ENCODE measurements at places on chromosomes 7 and 10.

- H3K27ac ChIP-seq: no peak overlapping the region
- no peaks in the 10 kb centered on the region for H3K4me1 ChIP-seq
- H3K27me3 ChIP-seq: no peaks in the 10 kb centered on the region
- DNase-seq: no peak
Measured at GRCh38 chr10:130742941-130743675, 568.4 kb downstream of the TCERG1L start.

DNA sequence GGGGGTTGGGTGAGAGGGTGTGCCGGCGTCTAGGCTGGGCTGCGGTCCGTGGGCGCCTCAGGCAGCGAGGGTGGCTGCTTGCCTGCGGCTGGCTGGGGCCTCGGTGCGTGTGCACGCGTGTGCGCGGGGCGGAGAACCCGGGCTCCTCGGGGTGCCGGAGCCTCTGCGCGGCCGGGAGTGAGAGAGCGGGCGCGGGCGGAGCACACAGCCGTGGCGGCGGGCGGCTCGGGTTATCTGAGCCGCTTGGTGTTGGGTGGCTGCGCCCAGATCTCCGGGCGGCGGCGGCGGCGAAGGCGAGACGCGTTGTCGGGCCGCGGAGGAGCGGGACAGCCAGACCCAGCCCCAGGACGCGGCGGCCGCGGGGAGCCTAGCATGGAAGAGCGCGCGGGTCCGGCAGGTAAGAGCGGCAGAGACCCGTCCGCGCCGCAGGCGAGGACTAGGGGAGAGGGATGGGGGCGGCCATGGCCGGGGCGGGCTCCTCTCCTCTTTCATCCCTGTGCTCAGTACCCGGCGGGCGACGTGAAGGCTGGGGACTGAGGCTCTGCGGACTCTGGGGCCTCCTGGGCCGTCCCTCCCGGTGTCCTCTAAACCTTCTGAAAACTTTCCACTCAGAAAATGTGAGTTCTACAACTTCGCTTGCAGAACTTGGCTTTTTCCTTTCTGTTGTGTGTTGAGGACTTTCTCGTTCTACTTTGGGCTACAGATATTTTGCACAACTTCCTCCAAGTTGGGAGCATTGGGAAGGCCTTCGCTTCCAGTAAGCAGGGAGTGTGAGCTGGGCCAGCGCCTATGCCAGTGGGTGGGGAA, 9.8 kb upstream of the PAX2 start:
- H3K4me3 ChIP-seq: no peak overlapping the region
- H3K27ac ChIP-seq: no peak overlapping the region
- no peak for DNase-seq
- H3K36me3 ChIP-seq: no peaks in the 10 kb centered on the region
- peaks cover 61% of the 10 kb centered on the region for H3K27me3 ChIP-seq
- peaks cover 55% of the 10 kb centered on the region for H3K4me1 ChIP-seq

GRCh38 chr7:39683216-39683845, 60.0 kb downstream of the RALA start:
- H3K27me3 ChIP-seq: no peaks in the 10 kb centered on the region
- H3K4me1 ChIP-seq: peaks cover 4% of the 10 kb centered on the region
- peak; percentile 91 for DNase-seq

DNA sequence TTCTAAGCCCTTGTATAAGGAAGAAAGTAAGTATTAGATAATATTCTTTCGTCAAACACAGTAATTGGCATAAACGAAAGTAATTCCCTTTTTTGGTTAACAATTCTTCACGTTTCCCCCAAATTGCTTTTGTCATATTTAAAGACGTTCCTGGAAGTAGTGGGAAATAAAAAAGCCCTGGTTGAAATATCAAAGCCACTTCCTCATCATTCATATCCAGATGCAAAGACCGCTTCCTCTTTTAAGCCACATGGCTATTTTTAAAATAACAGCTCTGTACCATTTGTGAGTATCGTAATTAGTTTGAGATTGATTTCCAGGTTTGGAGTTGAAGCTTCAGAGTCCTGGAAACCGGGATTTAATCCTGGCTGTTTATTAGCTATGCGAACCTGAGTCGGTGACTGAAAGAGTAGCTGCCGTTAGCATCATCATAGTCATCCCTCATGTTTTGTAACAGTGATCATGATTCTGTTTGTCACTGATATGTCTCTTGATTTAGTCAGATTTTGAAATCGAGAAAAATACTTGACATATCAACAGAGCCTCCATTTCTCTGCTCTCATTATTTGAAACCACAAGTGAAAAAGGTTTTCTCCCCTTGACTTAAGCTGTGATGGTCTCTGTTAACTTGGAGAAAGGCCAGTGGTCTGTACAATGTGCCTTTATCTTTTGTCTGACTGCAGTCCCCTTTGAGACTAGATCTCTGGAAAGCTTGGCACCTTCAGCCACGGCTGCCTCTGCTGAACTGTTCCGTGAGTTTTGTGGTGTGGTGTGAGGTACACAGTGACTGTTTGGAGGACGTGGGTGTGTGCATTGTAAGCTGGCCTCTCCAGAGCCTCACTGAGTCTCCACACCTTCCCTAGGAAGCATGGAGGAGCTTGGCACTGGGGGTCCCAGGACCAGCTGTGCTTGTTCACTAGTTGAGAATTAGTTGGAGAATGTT, 18.1 kb downstream of the OPTN start:
- no peaks in the 10 kb centered on the region for H3K4me1 ChIP-seq
- H3K27me3 ChIP-seq: no peaks in the 10 kb centered on the region
- no peak overlapping the region for H3K4me3 ChIP-seq
- H3K36me3 ChIP-seq: peaks cover 28% of the 10 kb centered on the region
- H3K27ac ChIP-seq: no peak overlapping the region

DNA sequence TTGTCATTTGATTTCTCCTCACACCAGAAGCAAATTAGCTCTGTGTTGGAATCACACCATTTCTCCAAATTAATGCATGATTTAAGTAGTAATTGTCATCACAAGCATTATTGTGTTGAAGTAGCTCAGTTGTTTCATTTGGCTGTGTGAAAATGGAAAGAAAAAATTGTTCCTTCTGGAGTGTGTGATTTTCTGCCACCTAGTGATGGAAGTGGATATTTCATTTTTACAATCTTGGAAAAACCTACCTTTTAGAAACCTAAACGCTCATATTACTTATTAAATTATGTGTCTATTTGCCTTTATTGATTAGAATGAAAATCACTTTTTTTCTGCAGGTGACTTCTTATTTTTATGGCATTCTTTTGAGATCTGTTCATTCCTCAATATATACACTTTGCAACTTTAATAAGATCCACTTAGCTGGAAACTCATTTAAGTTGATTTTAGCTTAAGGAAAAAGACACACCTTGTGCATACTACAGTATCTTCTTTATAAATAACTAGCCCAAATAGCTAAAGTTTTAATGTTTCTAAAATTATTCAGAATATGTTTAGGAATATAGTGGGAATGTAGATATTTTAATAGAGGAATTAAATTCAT, 50.0 kb downstream of the SRI start:
- no peaks in the 10 kb centered on the region for H3K36me3 ChIP-seq
- no peaks in the 10 kb centered on the region for H3K27me3 ChIP-seq
- H3K27ac ChIP-seq: no peak overlapping the region
- peak; percentile 16 for DNase-seq
- no peak overlapping the region for H3K4me3 ChIP-seq

- no peak overlapping the region for H3K27ac ChIP-seq
- no peak overlapping the region for H3K4me3 ChIP-seq
- no peaks in the 10 kb centered on the region for H3K27me3 ChIP-seq
- DNase-seq: no peak
- peaks cover 2% of the 10 kb centered on the region for H3K4me1 ChIP-seq
- H3K36me3 ChIP-seq: no peaks in the 10 kb centered on the region
Measured at GRCh38 chr10:73979809-73980433, 18.0 kb upstream of the VCL start.

DNA sequence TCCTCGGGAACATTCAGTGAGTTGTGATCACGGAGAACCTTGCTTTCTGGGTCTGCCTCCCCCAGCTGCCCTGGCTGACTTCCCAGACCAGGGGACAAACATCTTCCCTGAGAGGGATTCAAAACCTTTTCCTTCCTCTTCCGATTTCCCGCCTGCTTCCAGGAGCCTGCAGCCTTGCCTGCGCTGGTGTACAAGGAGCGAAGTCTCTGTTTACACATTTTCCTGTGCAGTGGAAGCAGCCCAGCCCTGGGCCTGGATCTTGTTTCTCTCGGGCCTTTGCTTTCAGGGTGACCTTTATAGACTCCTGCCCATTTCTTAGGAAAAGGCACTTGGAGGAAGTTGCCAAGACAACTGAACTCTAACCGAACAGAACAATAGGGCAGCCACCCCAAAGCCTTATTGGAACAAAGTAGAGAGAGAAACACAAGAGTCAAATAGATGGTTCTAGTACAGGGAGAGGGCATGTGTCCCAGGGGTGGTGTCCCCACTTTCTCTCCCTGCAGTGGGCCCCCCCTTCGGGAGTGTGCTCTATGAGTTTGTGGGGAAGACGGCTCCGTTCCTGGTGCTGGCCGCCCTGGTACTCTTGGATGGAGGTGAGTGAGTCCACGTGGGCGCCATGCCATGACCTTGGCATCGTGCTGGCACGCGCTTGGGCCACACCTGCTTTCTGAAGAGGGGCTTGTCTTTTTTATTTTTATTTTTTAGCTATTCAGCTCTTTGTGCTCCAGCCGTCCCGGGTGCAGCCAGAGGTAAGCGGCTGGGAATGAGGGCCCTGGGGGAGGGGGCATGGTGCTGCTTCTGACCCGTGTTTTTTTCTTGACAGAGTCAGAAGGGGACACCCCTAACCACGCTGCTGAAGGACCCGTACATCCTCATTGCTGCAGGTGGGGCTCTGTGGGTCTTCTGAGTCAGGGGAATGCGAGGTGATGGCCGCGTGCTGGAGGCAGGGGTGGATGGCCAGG, 14.1 kb downstream of the SLC18A2 start:
- no peaks in the 10 kb centered on the region for H3K36me3 ChIP-seq
- H3K27ac ChIP-seq: no peak overlapping the region
- H3K4me1 ChIP-seq: no peaks in the 10 kb centered on the region
- no peak for DNase-seq
- H3K27me3 ChIP-seq: peaks cover 29% of the 10 kb centered on the region

DNA sequence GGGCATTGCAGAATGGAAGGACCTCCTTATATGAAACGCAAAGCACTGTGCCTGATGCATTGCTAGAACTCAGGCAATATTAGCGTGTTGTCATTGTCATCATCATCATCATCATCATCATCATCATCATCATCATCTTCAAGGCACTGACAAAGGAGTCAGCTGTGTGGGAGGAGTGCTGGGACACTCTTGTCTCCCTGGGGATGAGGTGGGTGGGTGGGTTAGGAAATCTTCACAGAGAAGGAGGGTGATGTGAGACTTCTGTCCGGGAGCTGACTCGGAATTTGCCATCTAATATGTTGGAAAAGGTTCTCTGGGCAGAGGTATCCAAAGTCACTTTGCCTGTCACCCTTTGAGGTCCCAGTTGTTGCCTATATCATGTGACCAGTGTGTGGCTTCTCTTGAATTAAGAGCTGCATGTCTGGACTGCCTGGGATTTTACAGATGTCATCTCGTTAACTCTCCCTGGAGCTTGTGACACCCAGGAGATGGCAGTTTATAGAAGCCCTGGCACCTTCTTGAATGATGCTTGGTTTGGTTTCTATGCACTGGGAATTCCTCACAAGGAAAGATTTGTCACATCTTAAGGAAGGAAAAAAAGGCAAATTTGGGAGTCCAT, 7.1 kb downstream of the HTRA1 start:
- peaks cover 4% of the 10 kb centered on the region for H3K4me1 ChIP-seq
- peaks cover 6% of the 10 kb centered on the region for H3K36me3 ChIP-seq
- H3K4me3 ChIP-seq: no peak overlapping the region
- DNase-seq: no peak
- no peaks in the 10 kb centered on the region for H3K27me3 ChIP-seq
- peak overlapping the region; percentile 10 for H3K27ac ChIP-seq

DNA sequence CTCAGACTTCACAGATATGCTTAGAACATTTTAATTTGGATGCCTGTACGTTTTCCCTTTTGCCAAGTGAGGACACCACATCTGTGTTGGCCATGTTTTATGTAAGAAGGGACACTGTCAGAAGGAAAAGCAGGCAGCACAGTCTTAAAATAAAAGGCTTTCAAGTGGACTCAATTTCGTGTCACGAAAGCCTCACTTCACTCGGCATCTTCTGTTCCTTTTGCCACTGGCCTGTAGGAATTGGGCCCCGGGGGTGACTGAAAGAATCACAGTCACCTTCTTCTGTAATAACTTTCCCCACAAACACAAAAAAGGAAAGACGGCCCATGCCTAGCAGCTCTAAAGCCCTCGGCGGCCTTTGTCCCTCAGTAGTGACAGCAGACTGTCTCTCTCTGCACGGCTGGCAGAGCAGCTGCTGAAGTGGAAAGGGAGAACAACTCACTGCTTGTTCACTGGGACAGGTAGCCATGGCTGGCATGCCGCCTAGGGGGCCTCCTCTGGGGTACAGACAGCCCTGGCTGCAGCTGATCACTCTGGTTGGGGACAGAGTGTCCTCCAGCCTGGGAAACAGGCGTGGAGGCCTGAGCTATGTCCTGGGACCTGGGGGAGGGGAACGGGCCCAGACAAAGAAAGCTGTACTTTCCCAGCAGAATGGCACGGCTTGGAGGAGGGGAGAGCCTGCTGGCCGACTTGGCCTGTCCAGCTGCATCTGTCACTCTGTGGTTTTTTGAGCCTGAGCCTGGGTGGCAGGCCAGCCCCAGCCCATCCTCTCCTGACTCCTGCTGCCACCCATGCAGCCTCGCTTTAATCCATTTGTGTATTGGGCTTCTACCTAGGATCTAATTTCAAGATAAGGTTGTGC, 4.4 kb downstream of the RASSF4 start:
- H3K4me1 ChIP-seq: peaks cover 57% of the 10 kb centered on the region
- no peaks in the 10 kb centered on the region for H3K27me3 ChIP-seq
- peak overlapping the region; percentile 52 for H3K27ac ChIP-seq
- no peaks in the 10 kb centered on the region for H3K36me3 ChIP-seq
- peak; percentile 76 for DNase-seq

DNA sequence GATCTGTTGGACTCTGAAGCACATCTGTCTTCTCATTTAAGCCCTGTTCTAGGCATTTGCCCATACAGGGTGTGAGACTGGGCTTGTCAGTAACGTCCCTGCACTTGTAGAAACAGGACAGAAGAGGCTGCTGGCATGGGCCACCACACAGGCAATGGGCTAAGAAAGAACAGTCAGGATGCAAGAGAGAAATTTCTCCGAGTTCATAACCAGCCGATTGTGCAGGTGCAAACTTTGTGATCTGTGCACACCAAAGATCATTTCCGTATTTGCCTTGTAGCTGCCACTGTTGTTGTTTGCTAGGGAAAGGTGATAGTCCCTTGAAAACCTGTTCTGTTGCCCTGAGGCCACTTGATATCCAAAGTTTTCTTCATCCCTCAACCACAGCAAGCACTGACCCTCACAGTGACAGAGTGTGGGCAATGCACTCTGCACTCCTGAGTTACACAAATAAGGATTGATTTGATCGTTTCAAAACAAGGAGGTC, 20.3 kb downstream of the KLF6 start:
- H3K27ac ChIP-seq: no peak overlapping the region
- no peak for DNase-seq
- peaks cover 9% of the 10 kb centered on the region for H3K27me3 ChIP-seq

- no peaks in the 10 kb centered on the region for H3K27me3 ChIP-seq
- no peak for DNase-seq
- no peak overlapping the region for H3K27ac ChIP-seq
- H3K4me1 ChIP-seq: no peaks in the 10 kb centered on the region
- H3K36me3 ChIP-seq: no peaks in the 10 kb centered on the region
Measured at GRCh38 chr7:77501192-77501515, 35.9 kb upstream of the PTPN12 start.

GRCh38 chr10:29280488-29280840, 8.4 kb upstream of the LYZL1 start:
- H3K4me1 ChIP-seq: no peaks in the 10 kb centered on the region
- no peak for DNase-seq
- no peak overlapping the region for H3K27ac ChIP-seq
- no peak overlapping the region for H3K4me3 ChIP-seq
- H3K36me3 ChIP-seq: no peaks in the 10 kb centered on the region
- H3K27me3 ChIP-seq: peaks cover 5% of the 10 kb centered on the region
